Stimulated activated CD4-positive, alpha-beta T cell treated with anti-CD3 and anti-CD28 coated beads, Interleukin-15, amount 100 ng/mL, for 1 hour (primary cell): ENCODE measurements at places on chromosomes 11 and 22.

GRCh38 chr11:14042686-14043465 is 80.4 kb downstream of the SPON1 start:
- DNase-seq: no peak

- peak; percentile 14 for DNase-seq
These were observed 66.8 kb downstream of the FEZ1 start for GRCh38 chr11:125429174-125429707.

DNA sequence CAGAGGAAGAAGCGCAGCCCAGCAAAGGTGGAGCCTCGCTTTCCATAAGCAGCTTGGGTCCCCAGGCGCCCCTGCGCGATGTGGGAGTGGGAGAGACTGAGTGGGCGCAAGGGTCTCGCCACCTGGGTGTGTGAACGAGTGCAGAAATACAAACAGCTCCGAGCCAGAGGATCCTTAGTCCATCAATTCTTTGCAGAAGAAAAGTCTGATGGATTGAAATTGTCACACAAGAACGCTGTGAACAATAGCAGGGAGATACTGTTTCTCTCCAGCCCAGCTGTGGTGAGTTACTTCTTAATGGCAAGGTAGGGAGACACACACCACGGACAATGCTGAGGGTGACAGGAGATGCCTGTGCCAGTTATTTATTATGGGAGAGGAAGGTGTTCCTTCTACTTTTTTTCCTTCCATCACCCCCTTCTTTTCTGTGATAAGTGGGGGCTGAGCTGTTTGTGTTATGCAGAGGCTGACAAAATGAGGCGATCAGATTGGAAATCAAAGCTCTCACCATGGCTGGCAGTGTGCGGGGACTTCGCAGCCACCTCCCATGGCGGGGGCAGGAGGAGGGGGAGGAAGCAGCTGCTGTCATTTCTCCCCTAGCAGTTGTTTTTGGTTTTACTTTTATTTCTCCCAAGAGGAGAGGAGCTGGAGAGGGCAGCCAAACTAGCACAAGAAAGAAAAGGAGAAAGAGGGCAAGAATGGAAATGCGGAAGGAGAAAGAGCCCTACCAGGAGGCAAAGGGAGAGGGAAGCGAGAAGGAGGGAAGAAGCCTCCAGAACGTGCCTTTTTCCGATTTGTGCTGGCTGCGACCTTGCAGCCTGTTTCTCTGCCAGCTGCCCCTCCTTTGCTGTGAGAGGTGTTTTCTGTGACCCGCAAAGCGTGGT is 755.8 kb downstream of the NTM start:
- no peak for DNase-seq

- DNase-seq: no peak
These were observed 1496.5 kb downstream of the FAM181B start for GRCh38 chr11:81237139-81237538.

DNA sequence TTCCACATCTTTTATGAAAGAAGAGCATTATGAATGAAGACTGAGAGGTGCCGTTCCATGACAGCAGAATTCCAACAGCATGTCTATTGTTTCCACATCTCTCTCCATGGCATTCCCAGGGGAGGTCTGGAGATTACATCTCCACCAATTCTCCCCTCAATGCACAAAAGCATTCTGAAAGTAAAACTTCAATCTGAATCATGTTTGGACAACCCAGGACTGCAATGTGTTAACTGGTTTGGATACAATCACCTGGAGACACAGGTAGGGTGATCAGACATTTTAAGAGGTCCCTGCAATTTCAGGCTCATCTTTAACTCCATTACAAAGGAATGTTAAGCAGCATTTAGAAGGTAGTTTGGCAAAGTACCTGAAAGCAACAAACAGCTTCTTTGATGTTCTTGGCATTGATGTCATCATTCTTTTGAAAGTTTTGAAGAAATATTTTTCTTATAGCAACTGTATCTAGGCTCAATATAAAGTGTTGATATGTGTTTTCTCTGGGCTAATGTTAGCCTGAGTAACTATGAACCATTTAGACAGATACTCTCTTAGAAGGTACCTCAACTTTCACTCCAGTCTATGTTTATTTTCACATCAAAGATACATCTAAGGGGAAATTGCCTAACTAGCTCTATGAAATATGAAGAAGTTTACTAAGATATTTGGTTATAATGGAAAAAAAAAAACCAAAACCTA is 181.4 kb upstream of the MTMR2 start:
- no peak for DNase-seq

DNA sequence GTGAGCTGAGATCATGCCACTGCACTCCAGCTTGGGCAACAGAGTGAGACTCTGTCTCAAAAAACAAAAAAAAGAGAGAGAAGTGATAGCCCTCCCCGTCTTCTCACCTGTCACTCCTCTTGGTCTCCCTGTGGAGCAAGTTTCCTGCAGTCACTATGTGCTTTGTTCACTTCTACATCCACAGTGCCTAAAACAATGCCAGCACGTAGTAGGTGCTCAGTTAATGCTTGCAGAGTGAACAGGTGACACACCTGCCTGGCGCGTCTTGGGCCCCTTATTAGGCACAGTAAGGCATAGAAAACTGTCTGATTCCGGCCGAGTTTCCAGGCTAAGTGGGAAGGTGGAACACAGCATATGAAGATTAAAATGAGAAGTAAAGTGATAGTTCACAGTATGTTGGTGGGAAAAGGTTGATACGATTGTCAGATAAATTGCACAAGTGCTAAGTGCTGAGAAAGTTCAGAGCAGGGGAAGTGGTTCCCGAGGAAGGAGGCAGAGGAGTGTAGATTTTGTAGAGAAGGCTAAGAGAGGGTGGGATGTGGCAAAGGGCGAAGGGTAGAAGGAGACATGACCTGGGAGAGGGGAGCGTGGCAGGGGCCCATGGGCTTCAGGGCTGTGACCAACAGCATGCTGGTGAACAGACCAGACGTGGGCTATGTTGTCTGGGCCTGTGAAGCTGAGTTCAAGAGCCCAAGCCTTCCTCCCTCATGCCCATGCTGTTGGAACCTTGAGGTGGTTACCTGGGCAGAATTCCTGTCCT is 41.9 kb downstream of the BCR start:
- DNase-seq: no peak

GRCh38 chr11:18958221-18958910 is 19.2 kb upstream of the MRGPRX1 start:
- DNase-seq: no peak

- peak; percentile 65 for DNase-seq
These were observed 21.2 kb downstream of the PTPRJ start for GRCh38 chr11:48001438-48002021.

DNA sequence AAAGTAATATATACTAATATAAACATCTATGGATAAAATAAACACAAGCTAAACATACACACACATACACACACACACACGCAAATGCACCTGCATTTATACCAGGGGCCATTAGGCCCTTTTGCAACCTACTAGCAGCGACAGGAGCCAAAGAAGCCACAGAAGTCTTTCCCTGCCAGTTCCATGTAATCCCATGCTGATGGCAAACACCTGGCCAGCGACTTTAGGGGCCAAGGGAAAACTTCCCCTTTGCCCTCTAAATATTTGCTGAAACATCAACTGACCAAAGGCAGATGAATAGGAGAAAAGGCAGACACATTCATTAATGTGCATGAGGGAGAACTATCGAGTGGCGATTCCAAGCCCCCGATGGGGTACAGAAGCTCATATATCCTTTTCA is 14.8 kb upstream of the P2RY2 start:
- DNase-seq: no peak

- DNase-seq: peak; percentile 12
These were observed 471 bp downstream of the ARVCF start for GRCh38 chr22:20015971-20016733.

GRCh38 chr11:88489030-88489429 is 151.5 kb upstream of the CTSC start:
- no peak for DNase-seq

DNA sequence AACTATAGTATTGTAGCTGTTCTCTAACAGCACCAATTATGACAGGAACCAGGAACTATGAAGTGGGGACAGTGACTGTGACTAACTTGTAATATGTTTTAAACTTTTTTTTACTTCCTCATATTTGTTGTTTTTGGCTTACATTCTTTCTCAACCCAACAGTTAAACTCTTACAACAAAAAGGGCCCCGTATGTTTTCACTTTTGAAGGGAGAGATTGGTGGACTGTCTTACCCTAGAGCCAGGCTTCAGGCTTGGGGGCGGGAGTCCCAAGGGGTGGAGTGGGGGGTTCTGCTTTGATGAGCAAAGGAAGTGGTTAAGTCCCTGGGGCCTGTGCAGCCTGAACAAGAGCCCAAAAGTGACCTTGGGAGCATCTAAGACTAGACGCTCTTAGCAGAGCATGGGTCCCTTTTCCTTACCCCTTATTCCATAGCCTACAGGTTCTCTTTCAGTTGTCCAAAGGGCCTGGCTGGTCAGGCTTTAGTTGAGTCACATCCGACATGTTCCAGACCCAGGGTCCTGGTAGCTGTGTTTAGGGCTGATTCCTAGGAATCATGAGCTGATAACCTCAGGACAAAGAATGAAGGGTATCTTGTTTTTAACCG is 38.8 kb downstream of the STIM1 start:
- no peak for DNase-seq

- DNase-seq: no peak
These were observed 1.6 kb downstream of the DIXDC1 start for GRCh38 chr11:111938687-111939160.

- no peak for DNase-seq
These were observed 8.6 kb upstream of the C11orf96 start for GRCh38 chr11:43933608-43934551.

- no peak for DNase-seq
These were observed 44.0 kb upstream of the RDX start for GRCh38 chr11:110340436-110340835.

GRCh38 chr11:115496892-115497291 is 7.3 kb downstream of the CADM1 start:
- DNase-seq: no peak

GRCh38 chr11:30758518-30758917 is 172.4 kb upstream of the MPPED2 start:
- DNase-seq: no peak

GRCh38 chr22:20606041-20606783 is 98.8 kb downstream of the MED15 start:
- peak; percentile 43 for DNase-seq

GRCh38 chr22:41078931-41079330 is 13.5 kb upstream of the EP300 start:
- no peak for DNase-seq
